ENCODE measurements at places on chromosomes 5 and 9. TPM values are rescaled to one million over a fixed set of nuclear protein-coding genes. Genes with fewer than 3 reads are reported as not detected.

The GM2A gene
- total RNA-seq = 129 TPM

DNA sequence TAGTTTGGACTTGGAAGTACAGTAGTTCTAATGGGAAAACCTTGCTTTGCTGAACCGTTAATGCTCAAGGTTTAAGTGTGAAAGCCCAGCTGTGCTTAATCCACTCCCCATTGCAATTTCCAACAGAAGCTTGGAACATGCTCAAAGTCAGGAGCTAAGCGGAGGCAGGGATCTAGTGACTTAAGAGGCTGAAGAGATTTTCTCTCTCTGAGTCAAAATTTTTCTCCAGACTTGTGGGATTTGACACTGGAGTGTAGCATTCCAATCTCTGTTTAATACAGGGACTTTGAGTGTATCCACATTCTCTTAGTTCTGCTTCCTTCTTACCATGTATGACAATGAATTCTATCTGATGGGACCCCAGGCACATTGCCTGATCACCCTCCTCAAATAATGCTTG is 471.8 kb downstream of the KIF4B start:
- no peaks in the 10 kb centered on the region for H3K4me1 ChIP-seq
- no peak overlapping the region for H3K27ac ChIP-seq
- H3K27me3 ChIP-seq = no peaks in the 10 kb centered on the region

The KLHL3 gene
- total RNA-seq = 17.8 TPM

The LCN9 gene
- not detected for total RNA-seq

The ANKRD34B gene
- total RNA-seq = 0.47 TPM

The PCDHA9 gene
- total RNA-seq = 0.17 TPM

DNA sequence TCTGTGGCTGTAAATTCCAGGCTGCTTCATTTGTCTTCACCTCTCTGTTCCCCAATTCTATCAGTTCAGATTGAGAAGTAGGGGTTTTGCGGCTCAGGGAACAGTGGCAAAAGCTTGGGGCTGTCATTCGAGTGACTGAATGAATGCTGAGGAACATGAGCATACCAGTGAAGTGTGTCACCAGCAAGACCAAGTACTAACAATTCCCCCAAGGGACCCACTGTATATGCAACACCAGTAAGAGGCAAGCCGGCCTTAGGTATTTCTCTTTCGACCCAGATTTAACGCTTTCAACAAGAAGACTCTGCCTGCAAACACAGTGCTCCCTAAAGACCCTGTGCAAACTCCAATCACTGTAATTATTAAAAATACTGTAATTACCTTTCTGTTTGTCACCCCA is 25.8 kb downstream of the KLHL3 start:
- H3K36me3 ChIP-seq = no peaks in the 10 kb centered on the region
- no peaks in the 10 kb centered on the region for H3K4me1 ChIP-seq
- H3K4me3 ChIP-seq = no peak overlapping the region
- DNase-seq = no peak
- no peak overlapping the region for H3K27ac ChIP-seq

DNA sequence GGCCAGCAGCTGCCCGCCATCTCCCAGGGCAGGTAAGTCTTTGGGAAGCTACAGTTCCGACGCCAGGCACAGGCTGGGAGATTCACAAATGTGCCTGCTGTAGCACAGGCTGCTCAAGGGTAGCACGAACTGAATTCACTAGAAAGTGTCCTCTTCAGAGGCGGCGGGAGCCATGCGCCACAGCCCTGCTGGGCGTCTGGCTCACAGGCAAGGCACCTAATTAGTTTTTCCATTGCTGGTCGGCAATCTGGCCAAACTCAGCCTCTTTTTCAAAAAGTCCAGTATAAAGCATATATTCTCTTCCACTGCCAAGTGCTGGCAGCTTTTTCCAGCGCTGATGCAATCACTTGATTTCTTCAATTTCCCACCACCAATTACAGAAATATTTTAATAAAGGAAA is 128.9 kb upstream of the RAPGEF1 start:
- no peak overlapping the region for H3K4me3 ChIP-seq
- H3K36me3 ChIP-seq = no peaks in the 10 kb centered on the region
- no peaks in the 10 kb centered on the region for H3K27me3 ChIP-seq

The RASGEF1C gene
- total RNA-seq = not detected

- no peaks in the 10 kb centered on the region for H3K27me3 ChIP-seq
- no peak for DNase-seq
- no peaks in the 10 kb centered on the region for H3K36me3 ChIP-seq
- H3K27ac ChIP-seq = no peak overlapping the region
- no peaks in the 10 kb centered on the region for H3K4me1 ChIP-seq
These were observed 92.9 kb upstream of the TNPO1 start for GRCh38 chr5:72723581-72723980.

The ADAMTS12 gene
- 4.9 TPM for total RNA-seq

- no peaks in the 10 kb centered on the region for H3K27me3 ChIP-seq
- H3K4me3 ChIP-seq = no peak overlapping the region
- peaks cover 16% of the 10 kb centered on the region for H3K4me1 ChIP-seq
- no peak overlapping the region for H3K27ac ChIP-seq
- H3K36me3 ChIP-seq = no peaks in the 10 kb centered on the region
These were observed 323.3 kb downstream of the GADD45G start for GRCh38 chr9:89928106-89928505.

DNA sequence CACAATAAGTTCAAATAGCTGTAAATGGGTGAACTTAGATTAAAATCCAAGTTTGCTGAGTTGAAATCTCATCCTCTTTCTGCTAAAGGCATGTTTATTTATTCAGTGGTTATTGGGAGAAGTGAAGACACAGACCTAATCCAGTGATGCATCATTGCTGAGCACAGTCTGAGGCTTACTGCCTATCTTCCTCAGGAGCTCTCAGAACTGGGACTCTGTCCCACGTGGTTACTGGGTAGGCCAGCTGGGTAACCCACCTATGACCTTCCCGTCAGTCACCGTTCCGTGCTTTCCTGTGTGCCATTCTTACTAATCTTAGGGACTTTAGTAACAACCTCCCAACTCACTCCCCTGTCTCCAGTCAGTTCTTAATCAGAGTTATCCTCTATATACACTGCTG is 226.8 kb upstream of the ATP10B start:
- no peaks in the 10 kb centered on the region for H3K36me3 ChIP-seq
- no peaks in the 10 kb centered on the region for H3K27me3 ChIP-seq
- no peaks in the 10 kb centered on the region for H3K4me1 ChIP-seq

GRCh38 chr5:84393969-84394368 is 9.3 kb upstream of the EDIL3 start:
- no peak overlapping the region for H3K27ac ChIP-seq
- no peaks in the 10 kb centered on the region for H3K27me3 ChIP-seq
- no peak for DNase-seq
- no peaks in the 10 kb centered on the region for H3K4me1 ChIP-seq

The SPATA31E1 gene
- not detected for total RNA-seq

The SOHLH1 gene
- total RNA-seq = not detected

DNA sequence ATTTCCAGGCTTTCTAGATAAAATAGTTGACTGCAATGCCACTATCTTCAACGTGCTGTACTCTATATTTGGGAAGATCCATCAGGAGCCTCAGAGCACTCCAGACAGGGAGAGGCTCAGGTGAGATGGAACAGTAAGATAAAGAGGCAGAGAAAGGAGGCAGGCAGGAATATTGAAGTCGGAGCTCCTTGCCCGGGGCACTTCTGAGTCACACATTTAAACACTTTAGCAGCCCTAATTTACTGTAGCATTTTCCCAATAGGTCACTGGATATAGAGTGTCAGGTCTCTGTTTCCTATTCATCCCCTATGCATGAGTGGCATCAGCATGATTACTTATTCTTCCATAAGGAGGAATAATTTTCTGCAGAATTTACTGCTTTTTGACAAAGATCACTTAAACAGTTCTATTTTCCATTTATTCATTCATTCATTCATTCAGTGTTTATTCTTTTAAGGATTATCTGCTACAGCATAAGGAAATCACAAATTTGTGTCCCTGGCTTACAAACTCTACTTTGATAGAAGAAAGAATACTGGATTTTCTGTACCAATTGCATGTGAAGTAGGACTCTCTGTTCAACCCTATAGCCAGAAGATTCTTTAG is 170.7 kb downstream of the MAPKAP1 start:
- no peaks in the 10 kb centered on the region for H3K27me3 ChIP-seq
- H3K4me3 ChIP-seq = no peak overlapping the region
- no peaks in the 10 kb centered on the region for H3K36me3 ChIP-seq
- no peak for DNase-seq
- peaks cover 4% of the 10 kb centered on the region for H3K4me1 ChIP-seq
- H3K27ac ChIP-seq = no peak overlapping the region

The IL4 gene
- total RNA-seq = not detected

DNA sequence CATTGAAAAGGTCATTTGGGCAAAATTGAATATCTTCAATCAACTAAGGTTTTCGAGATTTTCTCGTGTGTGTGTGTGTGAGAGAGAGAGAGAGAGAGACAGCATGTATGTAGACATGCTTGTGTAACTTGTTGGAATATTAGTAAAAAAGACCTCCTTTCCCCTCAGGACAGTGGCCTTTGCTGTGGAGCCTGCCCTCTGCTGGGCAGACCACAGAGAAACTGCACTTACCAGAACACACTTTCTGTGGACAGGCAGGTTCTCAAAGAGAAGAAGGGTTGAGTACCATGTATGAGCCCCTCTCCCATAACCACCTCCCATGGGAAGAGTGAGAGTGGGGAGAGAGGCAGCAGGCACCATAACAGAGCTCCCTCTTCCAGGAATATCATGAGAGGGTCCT is 45.6 kb downstream of the CFAP90 start:
- DNase-seq = no peak
- no peaks in the 10 kb centered on the region for H3K36me3 ChIP-seq
- peaks cover 12% of the 10 kb centered on the region for H3K4me1 ChIP-seq
- H3K27me3 ChIP-seq = no peaks in the 10 kb centered on the region
- no peak overlapping the region for H3K4me3 ChIP-seq

DNA sequence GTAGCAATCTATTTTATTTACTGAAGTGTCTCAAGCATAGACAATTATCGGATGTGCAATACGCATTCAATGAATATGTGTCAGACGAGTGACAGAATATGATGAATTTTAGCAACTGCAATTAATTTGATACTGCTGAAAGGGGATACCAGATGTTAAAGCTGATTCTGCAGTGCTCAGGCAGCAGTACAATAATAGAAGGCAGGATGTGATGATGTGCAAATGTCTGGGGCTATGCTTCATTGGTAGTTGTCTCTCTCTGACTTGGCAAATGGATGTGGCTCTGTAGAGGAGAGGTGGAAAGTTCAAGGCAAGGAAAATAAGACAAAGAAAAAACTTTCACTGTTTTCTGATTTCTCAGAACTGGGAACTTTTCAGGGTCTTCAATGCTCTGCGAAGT is 721.2 kb downstream of the CDH18 start:
- H3K4me1 ChIP-seq = no peaks in the 10 kb centered on the region
- no peaks in the 10 kb centered on the region for H3K36me3 ChIP-seq
- H3K27me3 ChIP-seq = no peaks in the 10 kb centered on the region
- DNase-seq = no peak
- no peak overlapping the region for H3K27ac ChIP-seq

GRCh38 chr9:127724012-127724411 is 8.1 kb downstream of the TTC16 start:
- peaks cover 18% of the 10 kb centered on the region for H3K4me1 ChIP-seq
- no peaks in the 10 kb centered on the region for H3K36me3 ChIP-seq
- no peaks in the 10 kb centered on the region for H3K27me3 ChIP-seq
- H3K27ac ChIP-seq = peak overlapping the region; percentile 37

DNA sequence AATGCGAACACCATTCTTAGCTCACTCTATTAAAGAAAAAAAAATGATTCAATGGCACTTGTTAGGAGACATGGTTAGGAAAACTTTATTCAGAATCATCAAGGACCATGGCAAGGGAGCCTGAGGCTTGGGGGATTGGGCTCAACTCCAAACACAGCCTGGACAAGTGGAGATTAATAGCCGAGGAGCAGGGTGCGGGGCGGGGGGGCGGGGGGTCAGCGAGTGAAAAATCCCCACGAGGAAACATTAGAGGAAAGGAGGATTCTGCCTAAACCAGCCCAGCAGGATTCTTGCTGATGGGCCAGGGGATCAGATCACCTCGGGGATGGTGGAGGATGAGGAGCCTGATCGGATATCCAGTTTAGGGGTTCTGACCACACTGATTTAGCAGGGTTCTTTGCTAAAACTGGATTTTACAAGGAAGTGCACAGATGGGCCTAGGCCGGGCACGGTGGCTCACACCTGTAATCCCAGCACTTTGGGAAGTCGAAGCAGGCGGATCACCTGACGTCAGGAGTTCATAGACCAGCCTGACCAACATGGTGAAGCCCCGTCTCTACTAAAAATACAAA is 24.4 kb upstream of the FIBCD1 start:
- no peaks in the 10 kb centered on the region for H3K27me3 ChIP-seq
- DNase-seq = no peak
- H3K27ac ChIP-seq = no peak overlapping the region
- H3K4me3 ChIP-seq = no peak overlapping the region
- H3K4me1 ChIP-seq = no peaks in the 10 kb centered on the region
- no peaks in the 10 kb centered on the region for H3K36me3 ChIP-seq

- H3K36me3 ChIP-seq = no peaks in the 10 kb centered on the region
- H3K4me1 ChIP-seq = no peaks in the 10 kb centered on the region
- no peaks in the 10 kb centered on the region for H3K27me3 ChIP-seq
These were observed 52.9 kb upstream of the JMY start for GRCh38 chr5:79183011-79183410.

DNA sequence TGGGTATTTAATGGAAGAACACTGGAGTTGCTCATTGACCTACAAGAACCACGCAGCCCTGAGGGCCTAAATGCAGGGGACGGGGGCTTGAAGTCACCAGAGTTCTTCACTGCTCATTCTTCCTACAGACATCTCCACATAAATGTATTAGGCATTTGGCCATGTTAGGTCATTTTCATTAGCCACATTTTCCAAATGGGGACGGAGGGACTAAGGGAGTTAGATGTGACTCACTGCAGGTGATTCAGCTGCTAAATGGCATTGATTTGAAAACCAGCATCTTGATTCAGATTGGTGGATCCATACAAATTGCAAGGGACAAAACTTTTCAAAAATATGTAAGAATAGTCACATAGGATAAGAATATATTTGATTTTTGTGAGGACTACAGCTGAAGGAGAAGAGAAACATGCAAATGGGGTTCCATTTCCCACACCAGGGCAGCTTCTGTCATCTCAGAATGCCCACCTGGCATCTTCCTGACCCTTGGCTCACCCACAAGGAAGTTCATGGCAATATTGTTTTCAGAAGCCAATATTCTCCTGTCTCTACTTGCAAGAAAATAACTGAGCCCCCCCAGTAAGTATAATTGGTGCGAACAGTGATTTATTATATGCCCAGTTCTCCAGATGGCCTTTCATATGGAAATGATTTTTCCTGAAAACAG is 264.8 kb downstream of the DOCK8 start:
- H3K27me3 ChIP-seq = no peaks in the 10 kb centered on the region
- H3K36me3 ChIP-seq = no peaks in the 10 kb centered on the region
- no peaks in the 10 kb centered on the region for H3K4me1 ChIP-seq
- no peak overlapping the region for H3K4me3 ChIP-seq
- no peak for DNase-seq
- no peak overlapping the region for H3K27ac ChIP-seq
